ENCODE measurements at places on chromosomes 5 and 9.

GRCh38 chr5:56692359-56693219, 122.8 kb upstream of the MAP3K1 start:
- peak; percentile 38 for DNase-seq

DNA sequence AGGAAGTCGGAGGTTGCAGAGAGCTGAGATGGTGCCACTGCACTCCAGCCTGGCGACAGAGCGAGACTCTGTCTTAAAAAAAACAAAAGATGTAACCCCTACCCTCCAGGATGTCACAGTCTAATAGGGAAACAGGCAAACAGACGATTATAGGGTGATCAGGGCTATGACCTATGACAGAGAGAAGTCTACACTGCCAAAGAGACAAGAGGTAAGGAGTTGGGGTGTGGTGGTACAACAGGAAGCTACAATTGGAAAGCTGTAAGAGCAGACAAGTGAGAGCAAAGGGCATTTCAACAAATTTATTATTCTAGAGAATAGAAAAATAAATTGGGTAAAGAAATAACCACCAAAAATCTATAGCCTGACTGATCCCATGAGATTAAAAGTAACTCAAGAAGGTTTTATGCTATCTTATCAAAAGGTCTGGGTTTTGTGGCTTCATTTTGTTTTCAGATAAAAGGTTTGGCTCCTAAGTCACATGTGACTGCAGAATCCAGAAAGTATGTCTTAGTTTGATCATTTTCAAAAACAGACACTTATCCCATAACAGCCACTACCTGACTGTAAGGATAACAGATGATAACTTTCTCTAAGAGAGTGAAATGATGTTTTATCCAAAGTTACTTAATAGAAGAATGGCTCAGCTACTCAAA, 7.3 kb downstream of the CDC26 start:
- DNase-seq: peak; percentile 83

GRCh38 chr9:105103776-105104175, 140.7 kb upstream of the SLC44A1 start:
- no peak for DNase-seq

GRCh38 chr9:15227491-15227890, 79.5 kb downstream of the TTC39B start:
- no peak for DNase-seq

- no peak for DNase-seq
Measured at GRCh38 chr5:147190331-147190730, 44.5 kb upstream of the STK32A start.

Data from hematopoietic multipotent progenitor cell treated with erythropoietin and hydrocortisone succinate and interleukin-3 and kit ligand, for 6 days (in vitro differentiated cells).